ENCODE measurements at places on chromosomes 5 and 9. TPM values are rescaled to one million over a fixed set of nuclear protein-coding genes. Genes with fewer than 3 reads are reported as not detected.

DNA sequence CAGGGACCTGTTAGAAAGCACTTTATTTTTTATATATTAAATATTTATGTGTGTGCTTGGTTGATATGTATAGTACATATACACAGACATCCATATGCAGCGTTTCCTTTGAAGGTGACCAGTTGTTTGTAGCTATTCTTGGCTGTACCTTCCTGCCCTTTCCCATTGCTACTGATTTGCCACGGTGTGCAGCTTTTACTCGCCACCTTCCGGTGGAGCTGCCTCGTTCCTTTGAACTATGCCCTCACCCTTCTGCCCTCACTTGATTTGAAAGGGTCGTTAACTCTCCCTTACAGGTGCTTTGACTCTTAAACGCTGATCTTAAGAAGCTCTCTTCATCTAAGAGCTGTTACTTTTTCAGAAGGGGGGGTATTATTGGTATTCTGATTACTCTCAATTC is 20.5 kb downstream of the RGMB start:
- DNase-seq = no peak

DNA sequence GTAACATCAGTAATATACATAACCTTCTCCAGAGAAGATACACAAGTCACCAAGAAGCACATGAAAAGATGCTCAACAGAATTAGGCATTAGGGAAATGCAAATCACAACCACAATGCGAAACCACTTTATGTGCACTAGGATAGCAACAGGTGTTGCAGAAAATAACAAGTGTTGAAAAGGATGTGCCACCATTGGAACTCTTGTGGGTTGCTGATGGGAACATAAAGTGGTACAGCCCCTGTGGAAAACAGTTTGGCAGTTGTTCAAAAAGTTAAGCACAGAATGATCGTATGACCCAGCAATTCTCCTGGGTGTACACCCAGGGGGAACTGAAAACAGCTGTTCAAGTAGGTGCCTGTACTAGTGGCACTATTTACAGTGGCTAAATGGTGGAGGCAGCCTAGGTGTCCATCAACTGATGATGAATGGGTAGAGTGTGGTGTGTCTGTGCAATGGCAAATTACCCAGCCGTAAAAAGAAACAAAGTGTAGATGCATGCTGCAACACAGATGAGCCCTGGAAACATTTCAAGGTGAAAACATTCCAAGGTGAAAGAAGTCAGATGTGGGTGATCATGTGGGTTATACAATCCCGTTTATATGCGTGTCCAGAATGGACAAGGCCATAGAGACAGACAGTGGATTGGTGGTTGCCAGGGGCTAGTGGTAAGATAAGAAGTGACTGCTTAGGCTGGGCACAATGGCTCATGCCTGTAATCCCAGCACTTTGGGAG is 27.2 kb downstream of the CCDC69 start:
- DNase-seq = no peak

DNA sequence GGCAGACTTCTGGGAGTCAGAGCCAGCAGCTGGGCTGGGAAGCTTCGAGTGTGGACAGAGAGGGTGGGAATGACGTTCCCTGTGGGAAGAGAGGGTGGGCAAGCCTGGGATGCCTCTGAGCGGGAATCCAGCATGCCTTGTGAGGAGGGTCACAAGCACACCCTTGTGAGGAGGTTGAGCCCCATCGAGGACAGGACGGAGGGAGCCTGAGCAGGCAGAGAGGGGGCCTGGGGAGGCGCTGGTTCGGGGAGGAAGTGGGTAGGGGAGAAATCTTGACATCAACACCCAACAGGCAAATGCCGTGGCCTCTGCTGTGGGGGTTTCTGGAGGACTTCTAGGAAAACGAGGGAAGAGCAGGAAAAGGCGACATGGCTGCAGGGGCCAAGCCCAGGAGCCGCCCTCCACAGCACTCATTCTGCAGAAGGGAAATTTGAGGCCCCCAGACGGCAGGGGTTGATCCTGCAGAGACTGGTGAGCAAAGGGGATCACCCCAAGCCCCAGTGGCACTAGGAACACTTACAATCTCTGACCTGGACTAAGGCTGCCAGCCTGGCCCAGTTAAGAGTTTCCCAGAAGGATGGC is 1.1 kb upstream of the IL13 start:
- no peak for DNase-seq

DNA sequence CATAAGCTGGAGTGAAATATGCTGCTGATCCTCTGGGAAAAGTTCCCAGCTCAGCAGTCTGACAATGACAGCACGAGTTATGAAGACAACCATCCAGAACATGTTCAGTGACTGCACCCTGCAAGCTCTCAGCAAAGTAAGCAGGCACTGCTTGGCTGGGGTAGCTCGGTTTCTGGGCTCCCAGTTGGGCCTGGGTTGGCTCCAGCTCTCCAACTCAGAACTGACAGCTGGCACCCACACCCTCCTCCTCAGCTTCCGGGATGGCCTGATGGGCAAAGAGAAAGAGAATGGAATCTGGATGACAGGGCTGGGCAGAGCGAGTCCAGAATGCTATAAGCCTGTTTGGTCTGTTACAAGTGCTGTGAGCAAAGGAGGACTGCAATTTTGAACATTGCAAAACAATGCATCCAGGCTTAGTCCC is 185.0 kb downstream of the CSNK1G3 start:
- DNase-seq = no peak

The PRR16 gene
- total RNA-seq = 0.13 TPM

DNA sequence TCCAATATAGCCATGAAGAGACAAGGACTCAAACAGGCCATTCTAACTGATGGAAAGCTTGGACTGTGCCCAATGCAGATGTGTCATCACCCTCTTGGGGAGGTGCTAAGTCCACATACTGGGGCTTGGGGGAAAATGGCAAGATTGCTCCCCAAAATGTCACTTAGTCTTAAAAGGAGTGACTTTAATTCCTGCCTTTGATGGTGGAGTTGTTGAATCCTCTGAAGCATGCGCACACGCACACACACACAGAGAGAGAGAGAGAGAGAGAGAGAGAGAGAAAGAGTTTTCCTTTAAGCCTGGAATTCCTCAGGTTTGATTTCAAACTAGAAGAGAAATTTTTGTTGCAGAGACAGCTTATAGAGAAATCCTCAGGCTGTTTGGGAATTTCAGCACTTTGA is 161.9 kb upstream of the GAS1 start:
- no peak for DNase-seq

- DNase-seq = peak; percentile 85
Observed at GRCh38 chr5:157265714-157266285, at the start of gene CYFIP2. Gene CYFIP2, plus strand, starts transcription at chr5:157266123. Its CDS starts 19,239 bp downstream, at chr5:157285362.

DNA sequence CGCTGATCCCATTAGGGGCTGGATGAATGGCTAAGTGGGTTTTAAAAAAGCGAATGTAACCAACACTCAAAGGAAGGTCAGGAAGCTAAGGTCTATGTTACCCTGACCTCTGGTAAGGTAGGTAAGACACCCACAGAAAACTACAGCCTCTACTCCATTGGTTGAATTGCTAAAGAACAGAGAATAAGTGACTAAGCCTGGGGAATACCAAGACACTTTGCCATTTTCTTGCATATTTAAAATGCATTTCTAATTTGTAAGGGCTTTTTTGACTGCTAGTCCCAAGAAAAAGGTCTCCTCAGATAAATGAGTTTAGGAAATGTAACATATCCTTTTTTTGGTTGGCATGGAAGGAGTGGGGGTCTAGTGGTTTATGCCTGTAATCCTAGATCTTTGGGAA is 368.7 kb downstream of the BNC2 start:
- DNase-seq = no peak

- peak; percentile 27 for DNase-seq
Observed at GRCh38 chr5:170439223-170439943, 50.2 kb upstream of the KCNMB1 start.

DNA sequence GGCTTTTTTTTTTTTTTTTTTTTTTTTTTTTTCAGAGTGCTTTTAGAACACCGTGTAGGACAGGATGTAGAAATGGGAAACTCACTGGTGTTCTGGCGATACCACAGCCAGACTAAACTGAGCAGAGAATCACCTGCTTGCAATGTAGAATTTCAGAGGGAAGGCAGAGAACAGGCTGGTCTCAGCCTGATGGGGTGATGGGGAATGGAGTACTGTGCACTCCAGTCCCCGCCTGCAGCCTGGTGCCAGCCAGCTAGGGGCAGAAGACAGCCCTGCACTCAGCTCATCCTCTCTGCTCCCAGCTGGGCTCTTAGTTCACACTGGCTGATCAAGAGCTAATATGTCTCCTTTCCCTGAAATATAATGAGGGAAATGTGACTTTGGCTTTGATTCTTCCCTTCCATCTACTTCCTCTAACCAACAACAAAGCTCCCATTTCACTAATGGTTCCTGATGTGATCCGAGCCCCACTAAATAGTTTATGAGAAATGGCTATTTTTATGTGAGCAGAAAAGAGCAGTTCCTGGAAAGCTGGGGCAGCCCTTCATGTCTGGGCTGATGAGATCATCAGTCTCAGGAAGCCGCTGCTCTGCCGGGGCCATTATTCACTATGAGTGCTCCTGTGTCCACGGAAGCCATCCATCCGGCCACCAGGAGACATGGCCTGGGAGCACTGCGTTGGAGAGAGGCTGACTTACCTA is 209.7 kb downstream of the GADD45G start:
- DNase-seq = no peak

The CNTLN gene
- 13.7 TPM for total RNA-seq

DNA sequence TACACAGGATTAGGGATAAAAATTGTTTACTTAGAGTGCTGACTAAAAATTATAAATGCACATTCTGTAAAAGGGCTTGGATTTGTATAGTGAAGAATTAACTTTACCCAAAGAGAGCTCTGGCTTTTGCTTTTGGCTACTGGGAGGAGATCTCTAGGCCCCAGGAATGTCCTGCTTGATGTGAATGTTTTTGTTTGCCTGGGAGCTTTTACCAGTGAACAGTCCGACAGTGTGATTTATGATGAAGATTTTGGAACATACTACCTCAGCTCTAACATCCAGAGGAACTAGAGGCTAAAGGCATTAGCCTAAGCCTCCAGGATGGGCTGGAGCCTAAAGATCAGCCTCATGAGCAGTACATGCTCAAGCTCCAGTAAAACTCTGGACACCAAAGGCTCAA is 103.7 kb upstream of the RFX3 start:
- DNase-seq = no peak

- peak; percentile 81 for DNase-seq
Observed at GRCh38 chr5:112205846-112206245, 213.2 kb downstream of the EPB41L4A start.

The ISL1 gene
- 0.13 TPM for total RNA-seq

- DNase-seq = no peak
Observed at GRCh38 chr5:132464156-132464939, 26.2 kb downstream of the IRF1 start.

DNA sequence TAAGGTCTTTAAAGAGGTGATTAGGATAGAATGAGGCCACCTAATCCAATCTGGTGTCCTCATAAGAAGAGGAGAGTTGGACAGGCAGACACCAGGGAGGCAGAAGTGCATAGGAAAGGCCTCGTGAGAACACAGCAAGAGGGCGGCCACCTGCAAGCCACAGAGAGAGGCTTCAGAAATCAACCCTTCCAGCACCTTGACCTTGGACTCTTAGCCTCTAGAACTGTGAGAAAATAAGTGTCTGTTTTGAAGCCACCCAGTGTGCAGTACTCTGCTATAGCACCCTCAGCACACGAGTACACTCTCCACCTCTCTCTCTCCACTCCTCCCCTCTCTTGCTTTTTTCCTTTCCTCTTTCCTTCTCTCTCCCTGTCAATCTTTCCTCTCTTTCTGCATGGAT is 26.8 kb downstream of the NIPAL4 start:
- DNase-seq = no peak

DNA sequence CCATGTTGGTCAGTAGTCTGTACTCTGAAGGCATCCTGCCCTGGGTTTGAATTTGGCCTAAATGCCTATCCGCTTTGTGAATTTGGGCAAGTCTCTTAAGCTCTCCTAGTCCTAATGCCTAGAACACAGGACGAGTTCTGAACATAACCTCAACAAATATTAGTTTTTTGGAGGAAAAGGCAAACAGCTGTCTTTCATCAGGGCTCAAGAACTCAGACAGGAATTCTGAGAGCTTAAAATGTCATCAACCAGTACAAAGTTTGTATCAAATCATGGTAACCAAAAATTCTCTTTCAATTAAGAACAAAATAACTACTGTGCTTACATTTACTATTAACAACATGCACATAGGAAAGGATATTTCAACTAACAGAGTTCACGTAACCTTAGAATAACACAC is 182.5 kb upstream of the PPP1R2B start:
- no peak for DNase-seq

The EIF4E1B gene
- total RNA-seq = 1.3 TPM

The SCGB3A2 gene
- 62.5 TPM for total RNA-seq

- no peak for DNase-seq
Observed at GRCh38 chr5:132901036-132901435, 27.6 kb downstream of the LEAP2 start.

The PTPRD gene
- 32.5 TPM for total RNA-seq

The SLC36A3 gene
- total RNA-seq = not detected

DNA sequence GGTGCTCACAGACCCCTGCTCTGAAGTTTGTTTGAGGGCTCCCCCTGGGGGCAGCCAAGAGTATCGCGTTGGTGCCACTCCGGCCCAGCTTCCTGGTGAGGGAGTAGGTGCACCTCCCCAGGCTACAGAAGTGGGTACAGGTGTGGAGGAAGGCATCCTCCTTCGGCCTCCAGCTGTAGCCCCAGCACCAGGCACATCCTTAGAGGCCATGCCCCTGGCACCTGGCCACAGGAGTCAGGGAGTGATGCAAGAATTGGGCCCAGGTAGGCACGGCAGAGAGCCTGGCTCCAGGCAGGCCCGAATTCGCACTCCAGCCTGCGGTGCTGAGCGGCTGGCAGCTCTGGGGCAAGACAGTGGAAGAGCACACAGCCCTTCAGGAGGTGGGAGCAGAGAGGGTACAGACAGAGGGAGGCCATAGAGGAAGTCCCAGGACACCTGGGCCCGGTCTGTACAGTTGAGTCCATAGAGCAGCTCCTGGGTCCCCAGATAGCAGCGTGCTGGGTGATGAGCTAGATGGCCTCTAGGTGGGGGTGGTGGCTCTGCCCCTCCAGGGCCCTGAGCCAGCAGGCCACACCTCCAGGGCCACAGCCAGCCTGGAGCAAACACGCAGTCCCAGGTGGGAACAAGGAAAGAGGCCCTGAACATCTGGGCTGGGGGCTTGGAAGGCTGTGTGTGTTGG is 2.4 kb downstream of the SAPCD2 start:
- peak; percentile 92 for DNase-seq

The PRELID2 gene
- total RNA-seq = 13.2 TPM

GRCh38 chr5:163631856-163632255 is 126.4 kb downstream of the MAT2B start:
- DNase-seq = no peak

DNA sequence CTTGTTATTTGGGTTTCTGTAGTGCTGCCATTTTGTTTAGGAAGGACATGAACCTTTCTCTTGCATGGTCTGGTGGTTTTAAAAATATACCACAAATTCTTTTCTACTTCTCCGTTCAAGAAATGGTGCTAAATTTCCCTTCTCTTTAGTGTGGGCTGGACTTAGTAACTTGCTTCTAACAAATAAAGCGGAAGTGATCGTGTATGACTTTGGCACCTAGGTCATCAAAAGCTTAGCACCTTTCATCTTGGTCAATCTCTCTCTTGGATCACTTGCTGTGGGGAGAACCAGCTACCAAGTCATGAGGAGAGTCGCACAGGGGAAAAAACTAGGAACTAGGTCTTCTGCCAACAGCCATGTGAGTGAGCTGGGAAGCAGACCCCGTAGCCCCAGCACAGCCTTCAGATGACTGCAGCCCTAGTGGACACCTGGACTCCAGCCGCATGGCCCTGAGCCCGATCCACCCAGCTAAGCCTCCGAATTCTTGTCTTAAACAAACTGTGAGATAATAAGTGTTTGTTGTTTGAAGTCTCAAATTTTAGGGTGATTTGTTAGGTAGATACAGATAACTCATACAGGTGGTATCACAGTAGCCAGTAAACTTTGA is 87.7 kb upstream of the CKMT2 start:
- no peak for DNase-seq
